ENCODE measurements at places on chromosomes 2 and 18.

- DNase-seq: no peak
Measured at GRCh38 chr2:183348492-183348891, 224.2 kb downstream of the NUP35 start.

DNA sequence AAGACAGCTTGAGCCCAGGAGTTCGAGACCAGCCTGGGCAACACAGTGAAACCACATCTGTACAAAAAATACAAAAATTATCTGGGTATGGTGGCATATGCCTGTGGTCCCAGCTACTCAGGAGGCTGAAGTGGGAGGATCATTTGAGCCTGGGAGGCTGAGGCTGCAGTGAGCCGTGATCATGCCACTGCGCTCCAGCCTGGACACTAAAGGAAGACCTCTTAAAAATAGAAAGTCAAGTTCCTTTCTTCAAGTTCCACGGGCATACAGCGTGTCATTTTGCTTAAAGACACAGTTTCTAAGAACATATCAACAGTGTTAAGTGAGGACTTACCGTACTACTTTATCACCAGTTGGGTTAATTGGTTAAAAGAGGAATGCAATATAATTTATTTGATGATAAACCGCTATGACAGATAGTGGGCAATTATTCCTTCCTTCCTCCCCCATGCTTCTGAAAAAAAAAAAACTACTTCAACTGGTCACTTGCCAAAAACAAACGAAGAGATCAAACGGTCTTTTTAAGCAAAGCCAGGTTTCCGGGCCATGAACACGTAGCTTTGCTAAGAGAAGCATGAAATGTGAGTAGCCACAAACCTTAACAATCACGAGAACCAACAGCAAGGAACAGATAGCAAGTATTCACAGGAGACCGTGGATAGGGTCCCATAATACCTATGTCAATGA is 21.4 kb downstream of the AP1S3 start:
- DNase-seq: no peak

DNA sequence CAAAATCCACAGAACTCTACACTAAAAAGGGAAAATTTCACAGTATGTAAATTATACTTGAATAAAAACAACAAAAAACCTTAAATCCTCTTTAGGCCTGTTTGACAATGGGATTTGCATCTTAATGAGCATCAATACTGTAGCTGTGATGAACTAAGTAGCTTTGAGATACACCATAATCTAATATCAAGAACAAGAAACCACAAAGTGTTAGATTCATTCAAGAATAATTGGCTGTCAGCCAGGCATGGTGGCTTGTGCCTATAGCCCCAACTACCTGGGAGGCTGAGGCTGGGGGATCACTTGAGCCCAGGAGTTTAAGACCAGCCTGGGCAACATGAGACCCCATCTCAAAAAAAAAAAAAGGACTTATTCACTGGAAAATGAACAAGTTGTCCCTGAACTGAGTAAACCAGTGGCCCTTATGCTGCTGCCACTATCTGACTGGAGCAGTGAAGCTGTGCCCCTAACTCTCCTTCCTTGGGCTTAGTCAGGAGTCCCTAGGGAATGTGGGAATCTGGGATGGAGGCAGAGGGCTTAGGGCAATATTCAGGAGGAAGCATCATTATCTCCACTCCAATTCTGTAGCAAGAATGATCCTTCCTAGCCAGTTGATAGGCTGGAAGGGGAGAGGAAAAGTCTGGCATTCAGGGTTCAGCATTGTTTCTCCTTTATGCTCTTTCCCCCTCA is 88.5 kb downstream of the PRKCE start:
- DNase-seq: no peak

GRCh38 chr18:73707035-73707434 is 440.6 kb downstream of the FBXO15 start:
- no peak for DNase-seq

DNA sequence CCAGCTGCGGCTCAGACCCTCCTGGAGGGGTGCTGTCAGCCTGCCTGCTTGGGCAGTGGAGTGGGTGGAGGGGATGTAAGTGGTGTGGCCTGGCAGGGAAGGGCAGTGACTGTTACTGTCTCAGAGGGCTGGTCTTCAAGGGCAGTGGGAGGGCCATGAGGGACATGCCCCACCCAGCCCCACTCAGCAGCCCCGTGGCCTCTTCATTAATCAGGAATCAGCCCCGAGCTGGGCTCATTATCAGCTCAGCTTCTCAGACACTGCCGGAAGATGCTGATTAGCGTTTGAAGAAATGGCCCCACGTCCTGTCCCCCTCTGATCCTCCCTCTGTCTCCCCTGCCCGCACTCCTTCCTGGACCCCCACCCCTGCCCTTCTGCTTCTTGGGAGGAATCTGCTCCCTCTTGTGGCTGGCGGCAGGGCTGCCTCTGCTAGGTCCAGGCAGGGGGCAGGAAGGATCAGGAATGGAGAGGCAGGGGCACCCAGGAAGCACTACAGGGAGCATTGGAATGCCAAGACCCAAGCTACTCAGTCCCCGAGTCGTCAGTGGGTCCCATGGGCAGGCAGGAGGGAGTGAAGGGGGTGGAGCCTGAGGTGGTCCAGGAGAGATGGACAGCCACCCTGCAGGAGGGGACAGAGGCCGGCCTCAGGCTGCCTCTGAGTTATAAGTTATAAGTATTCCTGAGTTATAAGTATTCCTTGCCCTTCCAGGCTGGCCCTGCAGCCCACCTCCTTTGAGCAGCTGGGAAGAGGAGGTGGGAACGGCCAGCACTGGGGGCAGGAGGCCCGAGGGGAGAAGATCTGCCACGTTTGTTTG is 7.0 kb downstream of the ASIC4 start:
- peak; percentile 84 for DNase-seq

GRCh38 chr18:25349926-25350487 is 2.0 kb downstream of the ZNF521 start:
- DNase-seq: peak; percentile 64

DNA sequence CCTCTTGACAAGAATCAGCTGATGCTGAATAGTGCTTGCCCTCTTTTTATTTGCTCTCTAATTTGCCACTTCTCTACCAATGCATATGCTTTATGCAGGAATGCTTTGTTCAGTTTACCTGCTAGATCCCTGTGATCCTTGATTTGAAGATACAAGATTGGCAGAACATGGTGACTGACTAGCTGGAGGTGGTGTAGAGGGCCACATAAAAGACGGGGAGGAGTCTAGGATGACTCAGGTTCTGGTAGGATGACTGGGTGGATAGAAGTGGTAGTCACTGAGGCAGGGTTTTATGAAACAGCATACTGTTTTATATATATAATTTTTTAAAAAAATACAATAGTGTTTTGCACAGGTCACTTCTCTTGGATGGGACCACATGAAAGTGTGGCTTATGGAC is 6.3 kb upstream of the ADGRF3 start:
- peak; percentile 76 for DNase-seq

DNA sequence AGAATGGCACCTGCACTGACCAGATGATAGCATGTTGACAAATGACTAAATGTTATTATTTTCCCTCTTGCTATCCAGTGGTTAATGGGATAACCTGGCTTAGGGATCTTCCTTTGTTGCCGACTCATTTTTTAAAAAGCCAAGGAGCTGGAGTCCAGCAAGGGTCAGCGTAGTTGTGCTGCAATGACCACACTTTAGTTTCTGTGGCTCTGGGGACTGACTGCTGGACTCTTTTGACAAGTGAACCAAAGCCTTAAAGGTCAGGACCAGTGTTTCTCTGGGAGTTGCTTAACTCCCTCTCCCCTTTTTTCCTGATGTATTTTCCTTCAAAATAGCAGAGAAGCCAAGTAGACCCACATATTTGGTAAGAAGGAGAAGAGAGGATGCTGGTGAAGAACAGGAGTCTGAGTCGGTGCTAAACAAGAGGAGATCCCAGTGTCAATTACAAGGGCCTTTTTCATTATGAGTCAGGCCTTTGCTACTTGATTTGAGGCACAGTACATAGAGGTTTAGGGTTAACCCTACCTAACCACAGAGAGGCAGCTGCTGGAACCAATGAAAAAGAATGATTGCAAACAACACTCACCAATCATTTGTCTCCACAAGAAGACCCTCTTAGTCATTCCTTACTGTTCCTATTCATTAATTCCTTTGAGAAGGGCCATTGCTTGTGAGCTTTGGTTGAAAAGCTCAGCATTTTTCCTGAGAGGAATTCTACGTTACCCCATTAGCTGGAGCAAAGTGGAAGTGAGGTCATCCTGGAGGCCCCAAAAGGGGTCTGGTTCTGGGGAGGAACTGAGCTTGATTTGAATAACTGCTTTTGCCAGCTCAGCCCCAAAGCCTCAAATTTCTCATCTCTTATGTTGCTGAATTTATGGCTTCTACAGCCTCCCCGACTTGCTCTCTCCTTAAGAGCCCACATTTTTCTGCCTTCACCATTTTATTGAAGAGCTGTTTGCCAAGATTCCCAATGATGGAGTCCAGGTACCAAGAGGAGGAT is 137.6 kb upstream of the HNMT start:
- no peak for DNase-seq

DNA sequence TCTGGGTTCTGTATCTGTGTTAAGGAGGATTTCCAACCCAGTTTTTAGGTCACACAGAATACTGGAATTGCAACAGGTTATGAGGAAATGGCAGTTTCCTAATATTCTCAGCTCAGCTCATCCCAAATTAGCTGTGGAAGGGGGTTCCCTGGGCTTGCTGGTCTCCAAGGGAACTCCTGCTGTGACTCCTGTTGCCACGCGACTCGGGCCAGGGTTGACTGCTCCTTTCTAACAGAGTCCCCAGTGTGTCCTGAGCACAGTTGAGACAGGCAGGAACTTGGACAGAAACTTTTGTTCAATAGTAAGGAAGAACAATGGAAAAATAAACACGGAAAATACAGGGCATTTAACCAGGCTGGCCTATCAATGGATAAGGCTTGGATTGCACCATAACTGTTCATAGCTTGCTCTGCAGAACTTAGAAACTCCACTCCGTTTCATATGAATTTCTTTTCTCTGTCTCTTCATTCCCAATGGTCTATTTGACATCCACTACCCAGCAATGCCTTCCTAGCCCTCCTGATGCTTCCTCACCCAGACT is 3.8 kb upstream of the ROCK2 start:
- DNase-seq: no peak

DNA sequence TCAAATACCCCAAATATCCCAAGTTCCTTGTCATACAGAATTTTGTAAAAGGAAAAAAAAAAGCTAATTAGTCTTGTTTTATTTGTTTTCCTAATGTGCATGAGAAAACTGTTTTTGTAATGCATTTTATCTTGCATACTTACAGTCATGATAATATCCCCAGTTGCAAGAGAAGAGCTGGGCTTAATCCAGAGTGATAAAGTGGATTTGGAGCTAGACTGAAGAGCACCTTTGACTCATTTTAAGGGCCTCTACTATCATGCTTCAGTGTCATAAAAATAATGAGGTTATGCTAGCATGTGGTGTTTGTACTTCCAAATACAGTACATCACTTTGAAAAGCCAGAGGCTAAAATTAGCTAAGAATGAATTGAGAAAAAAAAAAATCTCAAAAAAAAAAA is 26.4 kb downstream of the ARHGAP15 start:
- DNase-seq: no peak

All from GM23248 (cell line).